ENCODE measurements at places on chromosomes 5 and 9.

- no peak for DNase-seq
Measured at GRCh38 chr5:122967625-122968024, 68.9 kb downstream of the PPIC start.

DNA sequence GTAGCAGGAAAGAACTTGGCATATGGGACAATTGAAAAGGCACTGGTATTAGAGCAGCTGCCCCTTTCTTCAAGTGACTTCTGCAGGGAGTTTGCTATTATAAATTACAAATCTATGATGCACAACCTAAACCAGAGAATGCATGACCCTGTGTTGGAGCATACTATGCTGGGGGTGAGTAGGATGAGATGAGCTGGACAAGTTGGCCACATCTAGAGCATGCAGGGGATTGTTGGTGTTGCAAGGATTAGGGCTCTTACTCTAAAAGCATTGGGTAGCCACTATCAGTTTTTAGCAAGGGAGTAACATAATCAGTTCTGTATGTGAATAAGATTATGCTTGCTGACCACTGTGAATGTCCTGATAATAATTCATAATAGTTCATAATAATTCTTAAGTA, 186.7 kb downstream of the KIAA0825 start:
- no peak for DNase-seq

GRCh38 chr9:91240596-91241165, 121.0 kb downstream of the AUH start:
- DNase-seq: no peak

- no peak for DNase-seq
Measured at GRCh38 chr9:33787839-33788238, 7.5 kb upstream of the PRSS3 start.

- DNase-seq: no peak
Measured at GRCh38 chr5:1431021-1431811, 14.0 kb downstream of the SLC6A3 start.

DNA sequence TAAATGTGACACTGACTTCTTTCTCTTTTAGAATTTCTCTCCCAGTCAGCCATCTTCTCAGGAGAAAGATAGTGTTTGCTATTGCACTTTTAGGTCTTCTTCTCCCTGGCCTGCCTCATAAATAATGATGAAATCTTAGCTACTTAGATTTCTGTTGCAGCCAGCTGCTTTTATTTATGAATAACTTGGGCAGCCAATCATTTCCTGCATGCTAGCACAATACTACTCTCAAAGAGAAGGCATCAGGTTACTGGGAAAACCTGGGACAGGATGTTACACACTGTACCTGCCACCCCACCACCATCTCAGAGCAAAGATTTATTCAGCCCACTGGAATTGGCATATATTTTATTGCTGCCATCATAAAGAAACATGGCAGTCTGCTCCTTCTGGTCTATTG, 266.6 kb downstream of the PRELID2 start:
- no peak for DNase-seq

- no peak for DNase-seq
Measured at GRCh38 chr9:93960221-93960970, 5.2 kb upstream of the BARX1 start.

DNA sequence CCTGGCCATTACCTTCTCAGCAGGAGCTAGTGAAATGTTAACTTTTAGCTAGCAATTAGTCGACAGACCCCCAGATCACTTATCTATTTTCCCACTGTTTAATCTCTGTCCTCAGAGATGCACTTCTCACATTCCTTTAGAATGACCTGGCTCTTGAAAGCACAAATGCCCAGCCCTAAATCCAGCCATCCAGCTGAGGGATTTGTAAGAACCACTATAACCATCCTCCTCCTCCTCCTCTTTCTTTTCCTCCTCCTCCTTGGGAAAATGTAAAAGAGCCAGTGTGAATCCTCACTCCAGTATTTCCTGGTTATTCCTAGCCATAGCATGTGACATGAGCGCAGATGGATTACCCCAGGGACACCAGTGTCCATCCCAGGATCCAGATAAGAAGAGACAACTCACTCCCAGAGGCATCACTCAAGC, 124.3 kb downstream of the ENC1 start:
- no peak for DNase-seq
